Endodermal cell (in vitro differentiated cells): ENCODE measurements at places on chromosomes 4 and X.

DNA sequence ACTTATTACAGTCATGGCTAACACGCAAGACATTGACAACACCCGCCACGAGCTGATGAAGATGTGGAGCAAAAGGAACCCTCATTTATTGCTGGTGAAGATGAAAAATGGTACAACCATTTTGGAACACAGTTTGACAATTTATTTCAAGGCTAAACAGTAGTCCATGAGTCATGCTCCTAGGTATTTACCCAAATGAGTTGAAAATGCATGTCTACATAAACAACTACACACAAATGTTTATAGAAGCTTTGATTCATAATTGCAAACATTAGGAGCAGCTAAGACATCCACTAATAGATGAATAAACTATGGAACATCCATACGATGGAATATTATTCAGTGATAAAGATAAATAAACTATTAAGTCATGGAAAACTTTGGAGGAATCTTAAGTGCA lies 580.1 kb downstream of the RAPGEF2 start:
- H3K27me3 ChIP-seq = no peaks in the 10 kb centered on the region
- H3K36me3 ChIP-seq = no peaks in the 10 kb centered on the region
- no peak for DNase-seq

DNA sequence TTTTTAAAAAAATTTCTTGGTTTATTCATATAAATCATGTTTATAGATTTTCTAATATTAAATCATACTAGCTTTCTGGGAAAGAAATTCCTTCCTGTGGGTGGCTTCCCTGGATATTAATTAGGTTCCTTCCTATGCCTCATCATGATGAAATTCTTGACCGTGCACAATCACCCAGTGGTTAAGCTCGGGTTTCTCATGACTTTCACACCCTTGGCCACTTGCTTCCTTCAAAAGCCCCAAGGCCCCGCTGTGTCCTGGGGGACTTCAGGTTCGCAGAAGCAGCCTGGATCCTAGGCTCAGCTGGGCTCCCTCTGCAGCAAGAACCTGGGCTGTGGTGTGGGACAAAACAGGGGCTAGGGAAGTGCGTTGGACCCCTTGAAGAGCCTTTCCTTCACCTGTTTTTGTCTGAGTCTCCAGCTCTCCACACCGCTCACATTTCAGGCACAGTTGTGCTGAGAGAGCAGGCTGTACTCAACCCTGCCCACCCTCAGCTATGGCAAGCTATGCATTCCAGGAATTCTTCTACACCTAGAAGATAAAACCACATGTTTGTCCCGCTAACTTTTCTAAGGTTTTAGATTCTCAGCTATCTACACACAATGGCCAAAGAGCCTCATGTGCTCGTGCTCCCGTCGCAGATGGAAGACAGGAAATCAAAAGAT lies 48.9 kb upstream of the TMSB15B start:
- H3K27me3 ChIP-seq = no peaks in the 10 kb centered on the region
- no peak overlapping the region for H3K27ac ChIP-seq
- no peak overlapping the region for H3K4me3 ChIP-seq
- no peaks in the 10 kb centered on the region for H3K4me1 ChIP-seq
- peak; percentile 59 for DNase-seq
- no peaks in the 10 kb centered on the region for H3K36me3 ChIP-seq

- H3K4me1 ChIP-seq = no peaks in the 10 kb centered on the region
- DNase-seq = no peak
- H3K4me3 ChIP-seq = no peak overlapping the region
- peaks cover 29% of the 10 kb centered on the region for H3K27me3 ChIP-seq
Measured at GRCh38 chr4:8153441-8153840, 5.2 kb downstream of the ABLIM2 start.

- no peak for DNase-seq
- peaks cover 6% of the 10 kb centered on the region for H3K27me3 ChIP-seq
- no peak overlapping the region for H3K27ac ChIP-seq
- H3K4me1 ChIP-seq = no peaks in the 10 kb centered on the region
Measured at GRCh38 chrX:38500141-38500540, 61.2 kb upstream of the TSPAN7 start.

DNA sequence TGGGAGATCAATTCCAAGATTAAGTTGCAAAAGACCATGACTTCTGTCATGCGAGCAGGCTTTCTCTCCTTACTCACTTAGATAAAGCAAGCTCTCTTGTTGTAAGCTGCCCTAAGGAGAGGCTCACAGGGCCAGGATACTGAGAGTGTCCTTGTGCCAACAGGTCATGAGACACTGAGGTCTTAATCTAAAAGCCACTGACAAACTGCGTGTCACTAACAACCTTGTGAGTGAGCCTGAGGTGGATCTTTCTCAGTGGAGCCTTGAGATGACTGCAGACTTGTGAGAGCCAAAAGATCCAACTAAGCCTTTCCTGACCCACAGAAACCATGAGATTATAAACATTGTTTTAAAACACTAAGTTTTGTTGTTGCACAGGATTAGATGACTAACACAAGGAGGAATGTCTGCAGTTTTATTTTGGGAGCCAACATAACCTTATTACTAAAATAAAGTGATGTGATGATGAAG lies 170.5 kb downstream of the SLC39A8 start:
- no peaks in the 10 kb centered on the region for H3K4me1 ChIP-seq
- H3K4me3 ChIP-seq = no peak overlapping the region
- DNase-seq = no peak
- H3K36me3 ChIP-seq = no peaks in the 10 kb centered on the region
- H3K27me3 ChIP-seq = no peaks in the 10 kb centered on the region
